ENCODE measurements at places on chromosomes 2 and 18.

GRCh38 chr2:109331896-109332848, 203.2 kb downstream of the SH3RF3 start:
- peak; percentile 15 for DNase-seq

GRCh38 chr2:156635646-156636045, 199.5 kb downstream of the GPD2 start:
- no peak for DNase-seq

DNA sequence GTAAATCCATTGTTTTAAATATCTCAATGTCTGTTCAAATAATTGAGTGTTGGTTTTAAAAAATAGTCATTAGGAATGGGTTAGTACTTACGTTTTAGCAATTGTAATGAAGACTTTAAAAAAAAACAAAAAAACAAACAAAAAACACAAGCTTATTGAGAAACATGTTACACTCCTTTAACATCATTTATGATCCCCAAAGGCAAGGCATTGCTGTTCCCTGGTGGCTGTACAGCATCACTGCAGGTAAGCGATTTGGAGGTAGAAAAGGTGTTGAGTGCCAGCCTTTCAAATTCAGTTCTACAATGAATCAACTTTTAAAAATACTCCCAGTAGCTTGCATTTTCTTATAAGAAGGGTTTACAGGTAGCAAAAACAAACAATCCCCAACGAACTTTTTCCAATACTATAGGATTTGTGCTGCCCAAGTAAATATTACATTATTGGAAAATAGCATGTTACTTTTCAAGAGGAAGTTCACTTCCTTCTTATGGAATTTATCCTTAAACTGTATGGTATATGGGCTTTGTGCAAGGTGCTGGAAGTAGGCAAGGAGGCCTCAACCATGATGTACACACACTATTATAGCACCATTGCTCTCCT, 27.5 kb downstream of the CNRIP1 start:
- no peak for DNase-seq

DNA sequence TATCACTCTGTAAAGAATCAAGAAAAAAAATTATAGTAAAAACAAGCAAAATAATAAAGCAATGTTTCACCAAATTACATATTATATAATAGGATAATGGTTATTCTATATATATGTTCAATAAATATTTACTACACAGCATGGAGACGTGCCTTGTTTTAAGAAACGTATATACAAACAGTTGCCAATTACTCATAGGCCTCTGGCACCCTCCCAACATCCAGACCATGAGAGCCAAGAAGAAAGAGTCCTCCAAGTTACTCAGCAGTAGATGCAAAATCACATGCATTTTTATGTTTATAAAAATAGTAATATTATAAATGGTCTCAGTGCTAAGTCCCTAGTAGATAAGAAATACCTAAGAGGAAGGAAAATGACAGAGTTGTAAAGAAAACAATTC, 64.8 kb downstream of the REV1 start:
- DNase-seq = no peak

- no peak for DNase-seq
Measured at GRCh38 chr2:23589739-23590138, 204.8 kb downstream of the KLHL29 start.

DNA sequence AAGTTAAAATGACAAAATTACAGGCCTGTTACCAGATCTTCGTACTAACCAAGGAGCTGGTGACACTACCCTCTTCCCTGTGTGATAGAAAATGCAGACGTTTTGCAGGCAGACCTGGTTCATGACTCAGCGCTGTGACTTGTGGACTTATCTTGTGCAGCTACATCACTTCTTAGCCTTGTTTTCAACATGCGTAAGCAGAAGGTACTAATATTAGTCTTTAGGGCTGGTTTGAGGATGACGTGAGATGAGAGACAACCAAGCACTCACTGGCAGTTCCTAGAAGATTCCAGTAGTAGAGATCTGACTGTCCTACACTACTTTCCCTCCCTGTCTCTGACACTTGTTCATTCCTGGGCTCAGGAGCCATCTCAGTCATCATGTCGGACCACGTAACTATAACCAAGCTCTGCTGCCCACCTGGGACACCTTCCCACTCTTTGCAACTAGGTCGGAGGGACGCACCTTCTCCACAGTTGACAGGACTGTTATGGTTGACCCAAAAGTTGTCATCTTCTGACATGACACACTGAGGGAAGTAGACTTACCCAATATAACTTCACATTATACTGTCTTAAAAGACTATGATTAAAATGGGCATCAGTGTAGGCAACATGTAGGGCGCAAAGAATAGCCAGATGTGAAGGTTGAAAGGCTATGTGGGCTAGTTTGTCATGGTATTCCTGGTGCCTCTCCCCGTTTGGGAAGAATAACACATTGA, 64.8 kb downstream of the TNFRSF11A start:
- DNase-seq = no peak

- DNase-seq = no peak
Measured at GRCh38 chr18:55206927-55207326, 247.7 kb upstream of the CCDC68 start.

DNA sequence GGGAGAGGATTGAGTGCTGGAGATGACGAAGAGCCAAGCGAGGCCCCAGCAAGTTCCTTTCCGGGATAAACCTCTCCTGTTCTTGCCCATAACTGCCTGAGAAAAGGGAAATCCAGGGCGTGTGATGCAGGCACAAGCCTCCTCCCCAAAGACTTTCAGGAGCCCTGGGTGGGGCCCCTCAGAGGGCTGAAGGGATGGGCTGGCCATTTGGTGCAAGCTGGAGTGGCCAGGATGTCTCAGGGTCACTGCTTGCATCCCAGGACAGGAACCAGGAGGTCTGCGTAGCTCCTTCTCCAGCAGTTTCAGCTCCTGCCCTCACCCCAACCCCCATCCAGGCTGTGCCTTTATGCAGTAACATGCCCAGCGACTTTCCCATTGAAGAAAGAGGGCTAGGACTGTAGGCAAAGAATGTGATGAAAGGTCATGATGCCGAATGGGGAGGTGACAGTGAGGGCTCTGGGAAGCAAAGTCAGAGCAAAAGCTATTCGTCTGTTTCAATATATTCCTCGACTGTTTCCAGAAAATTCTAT, 80.2 kb downstream of the PXDN start:
- DNase-seq = no peak

DNA sequence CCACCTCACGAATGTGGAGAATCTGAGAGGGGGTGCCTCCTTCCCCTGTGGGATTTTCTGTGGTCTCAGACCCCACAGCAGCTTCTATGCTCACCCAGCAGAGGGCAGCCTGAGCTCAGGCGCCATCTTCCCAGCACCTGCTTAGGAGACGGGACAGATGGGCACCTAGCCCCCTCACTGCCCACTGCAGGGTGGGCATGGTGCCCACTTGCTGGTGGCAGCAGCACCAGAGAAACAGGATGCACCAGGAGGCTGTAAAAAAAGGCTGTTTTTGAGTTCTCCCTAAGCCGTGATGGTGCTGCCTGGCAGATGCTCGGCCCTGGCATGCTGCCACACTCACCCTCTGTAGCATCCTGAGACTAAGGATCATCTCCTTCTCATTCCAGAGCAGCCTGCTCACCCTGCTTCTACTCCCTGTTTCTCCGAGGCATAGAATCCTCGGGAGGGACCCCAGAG, 19.1 kb upstream of the SLC20A1 start:
- peak; percentile 55 for DNase-seq

GRCh38 chr2:120820263-120820952, 84.7 kb downstream of the GLI2 start:
- no peak for DNase-seq

GRCh38 chr2:88684519-88684918, 7.0 kb upstream of the RPIA start:
- no peak for DNase-seq

GRCh38 chr2:52698408-52698807, 1069.2 kb upstream of the CHAC2 start:
- no peak for DNase-seq

DNA sequence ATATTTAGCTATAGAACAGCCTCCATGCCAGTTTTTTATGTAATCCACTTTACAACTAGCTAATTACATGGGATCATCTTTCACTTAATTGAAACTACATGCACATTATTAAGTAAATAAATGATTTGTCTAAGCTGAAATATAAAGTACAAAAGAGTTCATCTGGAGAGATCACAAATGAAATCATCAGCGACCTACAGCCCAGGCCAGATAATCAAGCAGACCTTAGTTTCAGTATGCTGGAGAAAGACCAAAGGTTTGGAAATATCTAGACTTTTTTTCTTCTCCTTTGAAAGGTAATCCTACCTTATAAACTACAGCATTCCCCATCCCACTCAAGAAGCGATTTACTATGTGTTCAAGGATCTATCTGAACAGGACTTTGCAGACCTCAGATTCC, 26.5 kb downstream of the FIGN start:
- DNase-seq = no peak

DNA sequence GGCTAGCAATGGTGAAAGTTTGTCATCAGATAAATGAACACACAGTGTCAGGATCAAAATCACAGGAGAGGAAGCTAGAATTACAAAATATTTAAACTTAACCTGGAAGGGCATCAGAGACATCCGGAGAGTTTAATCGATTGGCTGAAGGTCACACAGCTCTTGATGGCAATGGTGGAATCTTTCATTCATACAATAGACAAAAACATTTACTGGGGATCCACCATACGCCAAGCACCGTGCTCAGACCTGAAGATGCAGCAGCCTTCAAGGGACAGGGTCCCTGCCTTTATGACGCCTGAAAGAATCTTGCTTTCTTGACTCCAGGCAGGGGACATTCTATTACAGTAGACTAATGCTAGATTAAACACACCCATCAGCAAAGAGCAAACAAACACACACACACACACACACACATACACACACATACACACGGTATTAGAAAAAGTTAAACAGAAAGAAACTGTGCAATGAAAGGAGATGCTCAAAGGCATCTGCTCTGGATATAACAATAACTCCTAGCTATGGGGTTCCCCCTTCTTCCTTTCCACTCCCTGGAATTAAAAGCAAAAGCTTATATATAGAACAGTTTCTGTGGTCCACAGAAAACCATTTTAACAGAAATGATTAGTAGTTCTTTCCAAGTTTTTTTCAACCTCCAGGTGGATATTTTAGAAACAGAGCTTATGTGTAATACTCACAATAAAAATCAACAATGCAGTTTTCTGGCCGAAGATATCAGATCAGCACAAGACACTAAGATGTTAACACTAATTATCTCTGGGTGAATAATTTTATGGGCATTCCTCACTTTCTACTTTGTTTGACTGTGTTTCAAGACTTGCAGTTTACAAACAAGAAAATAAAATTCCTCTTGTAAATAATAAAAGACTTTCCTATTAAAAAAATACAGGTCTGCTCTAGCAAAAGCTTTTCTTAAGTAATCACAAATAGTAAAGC, 151.7 kb downstream of the ANKRD44 start:
- no peak for DNase-seq

GRCh38 chr18:7524786-7525185, 42.3 kb upstream of the PTPRM start:
- DNase-seq = no peak

DNA sequence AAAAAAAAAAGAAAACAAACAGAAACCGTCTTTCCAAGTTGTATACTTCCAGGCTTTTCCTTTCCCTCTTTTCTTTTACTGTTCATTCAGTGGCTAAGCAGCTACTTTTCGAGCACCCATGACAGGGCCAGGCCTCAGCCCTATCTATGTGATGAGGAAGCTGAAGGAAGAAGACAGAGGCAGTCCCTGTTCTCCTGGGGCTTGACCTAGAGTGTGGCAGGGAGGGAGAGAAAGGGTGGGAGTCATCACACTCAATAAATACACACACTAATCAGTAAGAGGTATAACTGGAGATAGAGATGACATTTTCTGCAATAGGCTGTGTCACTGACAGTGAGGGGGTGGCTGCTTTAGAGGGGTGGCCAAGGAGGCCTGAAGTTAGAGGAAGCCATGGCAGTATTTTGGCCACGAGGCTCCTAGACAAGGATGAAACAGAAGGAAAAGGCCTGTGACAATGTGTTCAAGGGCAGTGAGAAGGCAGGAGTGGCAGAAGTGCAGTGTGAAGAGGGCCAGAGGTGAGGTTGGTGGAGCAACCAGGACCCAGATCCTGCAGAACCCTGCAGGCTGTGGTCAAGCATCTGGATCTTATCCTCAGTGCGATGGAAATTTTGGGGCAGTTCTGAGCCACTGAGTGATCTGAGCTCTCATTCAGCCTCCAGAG, 131.8 kb upstream of the TTC39C start:
- DNase-seq = no peak

- DNase-seq = no peak
Measured at GRCh38 chr2:109148117-109148746, 19.2 kb downstream of the SH3RF3 start.

GRCh38 chr2:54262015-54262765, 6.2 kb upstream of the TSPYL6 start:
- no peak for DNase-seq

DNA sequence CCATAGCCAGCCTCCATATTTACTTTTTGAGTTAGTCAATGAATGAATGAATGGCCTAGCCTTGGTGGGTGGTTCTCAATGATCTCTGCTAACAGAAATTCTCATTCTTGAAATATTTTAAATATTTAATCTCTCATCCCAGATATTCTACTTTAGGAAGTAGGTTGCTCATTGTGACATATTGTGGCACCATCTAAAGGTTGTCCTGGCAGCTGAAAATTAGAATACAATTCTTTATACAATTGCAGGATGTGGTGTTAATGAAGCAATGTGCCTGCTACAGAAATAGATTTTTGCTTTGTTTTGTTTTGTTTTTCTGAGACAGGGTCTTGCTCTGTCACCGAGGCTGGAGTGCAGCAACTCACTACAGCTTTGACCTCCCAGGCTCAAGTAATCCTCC, 35.8 kb downstream of the SCG2 start:
- no peak for DNase-seq

DNA sequence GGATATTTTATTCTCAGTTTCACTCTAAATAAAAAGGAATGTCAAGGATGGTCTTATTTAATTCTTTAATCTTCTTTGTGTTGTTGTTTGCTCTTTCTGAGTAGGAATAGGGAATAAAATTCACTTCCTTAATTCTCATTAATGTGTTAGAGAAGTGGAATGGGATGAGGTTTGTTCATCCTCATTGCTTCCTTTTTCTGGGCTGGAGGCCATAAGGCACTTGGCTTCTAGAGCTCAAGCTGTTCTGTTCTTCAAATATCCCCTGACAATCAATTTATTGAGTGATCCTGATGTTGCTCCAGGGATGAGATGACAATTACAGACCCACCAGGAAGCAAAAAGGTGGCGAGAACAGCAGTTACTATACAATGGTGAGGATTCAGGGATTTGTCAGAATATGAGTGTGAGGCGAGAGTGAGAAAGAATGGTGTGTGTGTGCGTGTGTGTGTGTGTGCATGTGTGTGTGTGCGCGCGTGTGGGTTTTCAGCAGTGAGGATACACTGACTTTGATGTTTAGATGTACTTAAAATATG, 557.6 kb upstream of the FANCL start:
- DNase-seq = no peak

GRCh38 chr2:119485336-119486110, 38.8 kb downstream of the SCTR start:
- no peak for DNase-seq

DNA sequence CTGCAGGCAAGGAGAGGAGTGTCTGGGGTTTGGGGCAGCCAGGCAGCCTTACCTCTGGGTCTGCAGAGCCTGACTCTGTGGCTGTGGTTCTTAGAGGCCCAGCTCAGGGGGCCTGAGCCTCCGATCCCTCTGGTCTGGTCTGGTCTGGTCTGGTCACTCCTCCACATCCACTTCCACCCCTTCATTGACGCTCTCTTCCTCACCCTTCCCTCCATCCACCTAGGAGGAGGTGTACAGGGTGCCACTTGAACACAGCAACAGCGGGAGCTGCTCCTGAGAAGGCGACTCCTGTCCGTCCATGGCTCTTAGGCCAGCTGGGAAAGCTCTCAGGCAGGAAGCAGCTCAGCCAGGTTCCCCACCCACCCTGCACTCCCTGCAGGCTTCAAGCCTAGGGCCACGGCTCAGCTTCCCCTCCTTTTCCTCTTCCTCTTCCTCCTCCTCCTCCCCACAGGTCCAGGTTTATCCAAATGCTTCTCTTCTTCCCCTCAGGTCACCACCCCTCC, 16.9 kb downstream of the GPR55 start:
- DNase-seq = no peak
